Epithelial cell of prostate (primary cell): ENCODE measurements at places on chromosomes 13 and 19.

DNA sequence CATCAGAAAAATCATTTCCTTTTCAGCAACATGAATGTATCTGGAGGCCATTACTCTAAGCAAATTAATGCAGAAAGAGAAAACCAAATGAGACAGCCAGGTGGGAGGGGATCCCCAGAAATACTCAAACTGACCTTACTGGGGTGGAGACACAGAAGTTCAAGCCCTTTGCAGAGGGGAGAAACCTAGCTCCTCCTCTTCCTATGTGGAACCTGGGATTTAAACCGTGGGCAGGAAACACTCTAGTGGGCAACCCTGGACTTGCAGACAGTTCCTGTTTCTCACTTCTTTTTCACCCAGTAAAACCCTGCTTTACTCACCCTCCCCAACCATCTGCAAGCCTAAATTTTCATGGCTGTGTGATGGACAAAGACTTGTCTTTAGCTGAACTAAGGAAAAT is 61.3 kb downstream of the SLITRK6 start:
- no peak for DNase-seq

GRCh38 chr19:38183251-38183897 is 40.6 kb downstream of the DPF1 start:
- no peak for DNase-seq

DNA sequence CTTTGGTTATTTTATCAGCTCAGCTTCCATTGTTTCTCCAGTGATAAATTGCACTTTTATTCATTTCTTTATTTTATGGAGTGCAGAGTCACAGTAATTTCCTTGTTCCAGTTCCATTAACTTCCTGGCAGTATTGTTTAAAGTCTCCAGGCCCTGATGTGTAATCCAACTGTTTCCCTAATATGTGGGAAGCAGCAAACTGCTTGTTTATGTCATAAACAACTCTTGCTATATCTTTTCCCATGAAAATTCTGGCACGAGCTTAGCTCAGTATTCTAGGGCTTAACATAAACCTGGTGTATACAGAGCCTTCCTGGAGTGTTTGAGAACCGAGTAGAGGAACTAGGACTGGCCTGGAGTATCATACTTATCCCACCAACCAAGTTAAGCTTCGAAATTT is 83.5 kb upstream of the ARGLU1 start:
- no peak for DNase-seq

- DNase-seq: no peak
These were observed 4.2 kb upstream of the TEX29 start for GRCh38 chr13:111316161-111316730.

DNA sequence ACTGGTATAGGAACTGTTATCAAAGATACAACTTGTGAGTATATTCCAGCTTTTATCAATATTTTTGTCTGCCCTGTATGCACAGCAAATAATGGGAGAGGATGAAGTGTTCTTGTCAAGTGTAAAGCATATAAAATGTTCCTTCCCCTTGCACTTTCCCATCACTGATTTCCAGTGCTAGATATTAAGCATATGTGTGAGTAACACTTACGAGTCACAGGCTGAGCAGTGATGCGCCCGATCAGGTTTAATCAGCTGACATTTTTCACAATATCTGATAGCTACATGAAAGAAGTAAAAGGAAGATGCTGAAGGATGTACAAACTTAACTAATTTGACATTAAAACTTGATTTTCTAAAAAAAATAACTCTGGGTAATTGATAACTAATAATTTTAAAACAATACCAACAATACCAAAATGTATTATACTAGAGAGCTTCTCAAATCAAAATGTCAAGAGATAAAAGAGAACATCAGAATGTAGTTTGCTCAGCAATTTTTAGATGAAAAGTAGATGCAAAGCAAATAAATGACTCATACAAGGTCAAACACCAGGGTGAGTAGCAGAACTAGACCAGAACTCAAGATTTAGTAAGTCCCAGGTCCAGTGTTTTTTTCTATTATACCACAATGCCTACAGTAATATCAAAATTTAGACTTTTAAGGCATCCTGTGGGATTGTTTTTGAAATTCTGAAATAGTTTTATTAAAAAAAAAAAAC is 56.4 kb downstream of the ZDHHC20 start:
- peak; percentile 16 for DNase-seq

GRCh38 chr19:16825312-16826052 is 3.7 kb upstream of the SIN3B start:
- DNase-seq: no peak

DNA sequence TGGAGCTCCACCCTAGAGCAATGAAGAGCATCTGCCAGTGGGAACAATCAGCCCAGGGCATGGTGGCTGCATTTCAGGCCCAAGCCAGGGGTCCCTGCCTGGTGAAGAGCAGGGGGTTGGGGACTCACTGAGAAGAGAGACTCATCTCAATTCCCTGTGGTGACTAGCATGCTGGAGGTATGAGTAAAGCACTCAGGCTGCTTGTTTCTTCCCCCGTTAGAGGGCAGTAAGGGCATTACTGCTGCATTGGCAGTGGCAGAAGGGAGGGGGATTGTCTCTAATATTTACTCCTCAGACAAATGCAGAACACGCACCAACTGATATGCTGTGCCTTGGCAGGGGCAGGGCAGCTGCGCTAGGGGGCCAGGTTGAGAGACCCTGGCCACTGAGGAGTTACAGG is 329.1 kb downstream of the SLITRK5 start:
- DNase-seq: no peak

DNA sequence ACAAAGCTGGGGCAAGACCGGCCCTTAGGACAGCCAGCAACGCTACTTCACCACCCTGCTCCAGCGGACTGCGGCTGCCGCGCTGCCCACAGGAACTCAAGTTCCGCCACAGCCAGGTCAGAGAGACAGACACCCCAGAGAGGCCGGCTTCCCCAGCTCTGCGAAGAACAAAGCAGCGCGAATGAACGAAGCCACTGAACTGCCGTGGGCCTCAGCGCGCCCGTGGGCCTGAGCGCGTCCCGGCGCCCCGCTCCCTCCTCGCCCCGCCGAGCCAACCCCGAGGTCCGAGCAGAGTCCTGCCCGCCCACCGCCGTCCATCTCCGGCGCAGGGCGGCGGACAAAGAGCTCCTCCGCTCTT is 158.4 kb downstream of the RNF17 start:
- DNase-seq: no peak

DNA sequence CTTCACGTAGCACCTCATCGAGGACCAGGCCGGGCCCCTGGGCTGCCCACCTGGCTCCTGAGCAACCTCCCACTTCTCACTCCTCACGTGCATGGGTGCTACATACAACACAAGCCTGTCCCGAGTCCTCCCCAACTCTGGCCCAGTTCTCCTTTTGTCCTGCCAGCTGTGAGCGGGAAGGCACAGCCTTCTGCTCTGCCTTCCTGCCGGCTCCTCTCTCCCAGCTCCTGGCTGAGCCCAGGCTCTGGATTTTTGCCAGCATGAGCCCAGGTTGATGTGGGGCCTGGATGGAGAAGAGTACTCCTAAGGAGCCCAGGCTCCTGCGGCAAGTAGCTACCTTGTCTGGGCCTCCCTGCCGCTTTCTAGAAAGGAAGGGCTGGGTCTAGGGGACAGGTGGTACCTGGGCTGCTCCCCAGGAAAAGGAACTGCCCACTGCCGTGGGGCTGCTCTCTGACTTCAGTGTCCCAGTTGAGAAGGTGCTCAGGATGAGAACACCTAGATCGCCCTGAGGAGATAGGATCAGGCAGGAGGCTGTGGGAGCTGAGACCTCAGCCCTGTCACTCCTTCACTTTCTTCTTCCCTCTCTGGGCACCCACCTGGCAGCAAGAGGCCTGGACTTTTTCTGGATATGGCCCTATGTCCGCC is 23.6 kb downstream of the LYL1 start:
- DNase-seq: no peak

DNA sequence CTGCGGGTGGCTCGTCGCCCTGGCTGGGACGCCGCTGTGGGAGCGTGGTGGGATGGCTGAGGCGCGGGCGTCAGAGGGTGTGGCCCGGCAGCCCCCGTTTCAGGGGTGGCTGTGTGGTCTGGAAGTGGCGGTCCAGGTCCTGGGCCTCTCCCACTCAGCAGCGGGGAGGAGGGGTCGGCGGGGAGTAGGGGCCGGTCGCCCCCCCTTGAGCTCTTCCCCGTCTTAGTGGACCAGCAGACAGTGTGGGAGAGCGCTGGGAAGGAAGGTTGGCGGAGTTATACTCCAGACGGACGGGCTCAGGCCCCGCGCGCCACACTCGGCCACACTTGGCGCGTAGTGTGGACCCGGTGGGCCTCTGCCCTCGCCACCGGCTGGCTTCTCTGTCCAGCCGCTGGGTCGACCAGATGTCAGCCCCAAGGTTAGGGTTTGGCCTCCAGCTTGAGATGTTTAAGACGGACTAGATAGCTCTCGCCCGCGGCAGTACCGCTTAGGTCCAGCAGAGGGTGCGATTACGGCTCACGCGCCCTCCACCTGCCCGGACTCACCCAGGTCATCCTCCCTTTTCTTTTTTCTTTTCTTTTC is 21.7 kb upstream of the ZNF429 start:
- DNase-seq: no peak

DNA sequence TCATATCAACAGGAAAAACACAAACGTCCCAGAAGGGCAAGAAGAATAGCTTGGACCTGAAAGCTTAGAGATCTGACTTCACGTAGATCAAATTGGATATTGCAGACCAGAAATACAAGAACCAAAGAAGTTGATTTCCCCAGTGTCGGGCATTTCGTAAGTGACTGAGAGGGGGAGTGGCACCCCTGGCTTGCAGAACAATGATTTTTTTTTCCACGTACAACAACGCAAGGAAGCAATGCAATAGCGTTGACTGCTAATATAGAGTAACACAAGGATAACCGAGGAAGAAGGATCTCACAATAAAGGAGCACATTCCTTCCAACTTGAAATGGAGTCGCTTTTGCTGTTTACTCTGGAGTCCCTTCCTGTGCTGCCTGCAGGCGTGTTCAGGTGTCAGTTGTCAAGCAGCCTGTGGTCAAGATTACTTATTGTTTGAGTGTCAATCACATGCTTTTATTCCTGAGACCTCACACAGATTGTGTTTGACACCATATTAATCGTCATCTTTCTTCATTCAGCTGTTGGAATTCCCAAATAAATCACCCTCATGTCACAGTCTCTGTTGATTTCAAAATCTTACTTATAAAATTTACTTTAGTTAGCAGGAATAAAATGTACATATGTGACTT is 139.4 kb downstream of the FREM2 start:
- no peak for DNase-seq

- no peak for DNase-seq
These were observed 64.6 kb upstream of the RAP2A start for GRCh38 chr13:97369261-97369893.

DNA sequence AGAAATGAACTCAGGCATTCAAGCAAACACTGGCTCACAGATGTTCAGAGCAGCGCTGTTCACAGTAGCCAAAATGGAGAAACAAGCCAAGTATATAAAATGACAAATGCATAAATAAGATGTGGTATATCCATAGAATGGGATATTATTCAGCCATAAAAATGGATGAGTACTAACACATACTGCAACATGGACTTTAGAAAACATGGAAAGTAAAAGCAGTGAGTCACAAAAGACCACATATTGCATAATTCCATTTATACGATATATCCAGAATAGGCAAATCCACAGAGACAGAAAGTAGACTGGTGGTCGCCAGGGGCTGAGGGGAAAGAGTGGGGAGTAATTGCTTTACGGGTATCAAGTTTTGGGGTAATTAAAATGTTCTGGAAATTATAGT is 6.6 kb downstream of the ZNF837 start:
- DNase-seq: no peak

DNA sequence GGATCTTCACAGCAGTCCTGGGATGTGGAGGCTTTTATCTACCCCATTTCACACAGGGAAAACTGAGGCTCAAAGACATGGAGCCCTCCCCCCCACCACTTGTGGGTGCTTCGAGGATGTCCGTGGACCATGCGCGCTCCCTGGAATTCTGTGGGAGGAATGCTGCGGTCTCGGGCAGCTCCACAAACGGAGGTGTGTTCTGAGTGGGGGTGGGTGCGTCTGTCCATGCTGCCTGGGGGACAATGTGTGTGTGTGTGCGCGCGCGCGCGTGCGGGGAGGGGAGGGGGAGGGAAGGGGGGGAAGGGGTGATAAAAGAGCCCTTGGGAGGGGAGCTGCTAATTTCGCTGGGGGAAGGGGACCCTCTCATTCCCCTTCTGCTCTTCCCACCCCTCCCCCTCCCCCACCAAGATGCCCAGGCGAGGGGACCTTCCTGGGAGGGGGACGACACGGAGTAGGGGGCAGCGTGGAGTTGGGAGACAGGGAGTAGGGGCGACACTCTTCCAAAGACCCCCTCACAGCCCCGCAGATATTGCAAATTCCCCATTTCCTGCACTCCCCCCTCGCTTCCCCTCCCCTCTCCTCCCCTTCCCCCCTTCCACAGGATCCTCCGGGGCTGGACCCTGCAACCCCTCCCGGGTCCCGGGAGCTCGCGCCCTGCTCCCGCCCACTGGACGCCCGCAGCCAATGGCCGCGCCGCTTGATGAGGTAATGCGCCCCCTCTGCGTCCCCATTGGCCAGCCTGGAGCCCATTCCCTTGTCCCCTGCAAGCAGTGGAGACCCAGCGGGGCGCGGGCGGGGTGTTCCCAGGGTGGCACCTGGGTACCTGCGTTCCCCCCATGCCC is 18.9 kb upstream of the ZNRF4 start:
- no peak for DNase-seq

GRCh38 chr19:3234800-3235199 is 10.3 kb downstream of the CELF5 start:
- no peak for DNase-seq

- no peak for DNase-seq
These were observed 7.7 kb upstream of the CDADC1 start for GRCh38 chr13:49240017-49240416.

DNA sequence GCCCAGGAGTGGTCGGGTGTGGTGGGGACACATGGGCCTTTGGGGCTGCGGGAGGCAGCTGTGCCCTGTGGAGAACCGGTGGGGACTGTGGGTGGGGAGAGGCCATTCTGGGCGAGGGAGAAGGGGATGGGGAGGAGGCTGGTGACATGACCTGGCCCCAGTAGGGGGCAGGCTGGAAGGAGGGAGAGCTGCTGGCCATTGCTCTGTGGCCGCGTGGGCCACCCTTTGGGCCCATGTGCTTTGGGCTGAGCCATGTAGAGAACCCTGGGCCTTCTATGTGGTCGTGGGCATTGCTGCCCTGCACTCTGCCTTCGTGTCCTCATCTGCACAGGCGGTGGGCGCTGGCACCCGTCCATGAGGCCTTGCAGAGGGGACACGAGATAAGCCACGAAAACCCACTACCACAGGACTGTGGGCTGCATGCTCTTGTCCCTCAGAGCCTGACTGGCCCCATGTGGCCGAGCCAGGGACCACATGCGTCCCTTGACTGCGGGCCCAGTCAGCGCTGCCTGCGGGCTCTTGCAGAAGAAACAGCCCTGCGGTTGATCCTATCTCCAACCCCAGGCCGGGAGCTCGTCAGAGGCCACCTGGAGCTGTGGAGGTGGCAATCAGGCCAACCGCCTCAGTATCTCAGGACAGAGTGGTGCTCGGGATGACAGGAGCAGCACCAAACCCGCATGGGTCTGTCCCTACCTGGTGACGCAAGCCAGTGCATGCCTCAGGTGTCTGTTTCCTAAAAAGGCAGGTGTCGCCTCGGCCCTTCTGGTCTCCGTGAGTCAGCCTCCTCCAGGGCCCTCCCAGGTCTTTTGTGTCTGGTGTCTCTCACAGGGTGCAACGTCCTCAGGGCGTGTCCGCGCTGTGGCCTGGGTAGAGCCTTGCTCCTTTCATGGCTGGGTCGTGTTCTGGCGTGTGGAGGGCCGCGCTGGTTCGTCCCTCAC is 14.3 kb downstream of the FZR1 start:
- DNase-seq: peak; percentile 70

GRCh38 chr19:3455960-3456601 is 24.2 kb downstream of the SMIM24 start:
- no peak for DNase-seq

- no peak for DNase-seq
These were observed 116.7 kb downstream of the SOX1 start for GRCh38 chr13:112183532-112184090.

- no peak for DNase-seq
These were observed 143.4 kb downstream of the DLEU7 start for GRCh38 chr13:50699874-50700663.
